ENCODE measurements at places on chromosomes 1 and 21.

GRCh38 chr1:14822493-14822892 lies 224.0 kb downstream of the KAZN start:
- no peak for DNase-seq

- no peak for DNase-seq
Observed at GRCh38 chr1:160428655-160429054, 28.3 kb downstream of the VANGL2 start.

- DNase-seq, result no peak
Observed at GRCh38 chr1:13587256-13588030, 3.8 kb downstream of the PDPN start.

- no peak for DNase-seq
Observed at GRCh38 chr1:1543706-1544099, 3.3 kb upstream of the TMEM240 start.

GRCh38 chr1:57600424-57600823 lies 176.6 kb upstream of the DAB1 start:
- DNase-seq, result no peak

GRCh38 chr1:35619237-35620121 lies 21.8 kb downstream of the PSMB2 start:
- no peak for DNase-seq

- peak; percentile 59 for DNase-seq
Observed at GRCh38 chr1:47755101-47755990, 241.8 kb downstream of the TRABD2B start.

GRCh38 chr1:66438062-66438461 lies 95.9 kb upstream of the SGIP1 start:
- no peak for DNase-seq

DNA sequence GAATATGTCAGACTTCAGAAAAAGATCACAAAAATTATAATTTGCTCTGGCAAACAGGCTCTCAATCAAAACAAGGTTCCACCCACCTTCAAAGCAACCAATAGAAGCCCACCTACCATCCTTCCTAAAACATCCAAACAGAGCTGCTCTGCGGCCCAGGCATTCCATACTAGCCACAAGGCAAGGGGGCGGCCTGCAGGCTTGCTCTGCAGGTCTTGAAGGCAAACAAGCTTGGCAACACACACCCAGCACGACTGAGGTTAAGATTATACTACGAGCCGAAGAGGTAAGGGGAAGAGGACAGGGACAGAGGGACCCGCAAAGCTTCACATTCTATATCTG lies 207.3 kb downstream of the SLC45A1 start:
- DNase-seq, result peak; percentile 25

DNA sequence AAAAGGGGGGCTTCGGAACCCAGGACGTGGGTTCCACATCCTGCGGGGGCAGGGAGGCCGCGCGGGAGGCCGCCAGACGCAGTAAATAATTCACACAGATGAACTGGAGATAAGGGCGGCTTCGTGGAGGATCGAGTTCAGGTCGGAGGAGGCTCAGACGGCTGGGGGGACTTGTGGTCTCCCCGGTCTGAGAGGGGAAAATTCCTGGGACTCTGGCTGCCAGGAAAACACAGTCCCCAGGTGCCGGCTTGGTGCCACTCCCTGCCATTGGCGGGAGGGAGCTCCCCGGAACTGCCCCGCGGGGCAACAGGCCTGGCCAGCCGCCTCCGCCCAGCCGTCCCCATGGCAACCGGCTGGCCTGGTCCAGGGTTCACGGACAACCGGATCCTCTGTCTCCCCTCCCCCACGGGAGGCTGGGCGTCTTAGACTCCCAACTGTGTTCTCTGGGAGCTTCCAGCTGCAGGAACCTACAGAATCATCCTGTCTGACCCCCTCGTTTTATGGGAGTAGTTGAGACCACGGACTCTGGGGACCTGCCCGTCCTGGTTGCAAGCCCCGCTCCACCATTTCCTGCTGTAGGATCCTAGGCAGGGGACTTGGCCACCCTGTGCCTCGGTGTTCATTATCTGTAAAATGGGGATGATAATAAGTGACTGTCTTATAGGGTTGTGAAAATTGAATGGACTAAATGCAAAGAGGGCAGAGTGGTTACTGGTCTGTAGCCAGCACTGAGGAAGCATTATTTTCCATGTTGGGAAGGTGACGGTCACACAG lies 9.6 kb downstream of the CAMK2N1 start:
- DNase-seq, result peak; percentile 11

- DNase-seq, result no peak
Observed at GRCh38 chr1:233613252-233614172, at the start of gene KCNK1. Gene KCNK1, plus strand, starts transcription at chr1:233614106. Its CDS starts 66 bp downstream, at chr1:233614172.

DNA sequence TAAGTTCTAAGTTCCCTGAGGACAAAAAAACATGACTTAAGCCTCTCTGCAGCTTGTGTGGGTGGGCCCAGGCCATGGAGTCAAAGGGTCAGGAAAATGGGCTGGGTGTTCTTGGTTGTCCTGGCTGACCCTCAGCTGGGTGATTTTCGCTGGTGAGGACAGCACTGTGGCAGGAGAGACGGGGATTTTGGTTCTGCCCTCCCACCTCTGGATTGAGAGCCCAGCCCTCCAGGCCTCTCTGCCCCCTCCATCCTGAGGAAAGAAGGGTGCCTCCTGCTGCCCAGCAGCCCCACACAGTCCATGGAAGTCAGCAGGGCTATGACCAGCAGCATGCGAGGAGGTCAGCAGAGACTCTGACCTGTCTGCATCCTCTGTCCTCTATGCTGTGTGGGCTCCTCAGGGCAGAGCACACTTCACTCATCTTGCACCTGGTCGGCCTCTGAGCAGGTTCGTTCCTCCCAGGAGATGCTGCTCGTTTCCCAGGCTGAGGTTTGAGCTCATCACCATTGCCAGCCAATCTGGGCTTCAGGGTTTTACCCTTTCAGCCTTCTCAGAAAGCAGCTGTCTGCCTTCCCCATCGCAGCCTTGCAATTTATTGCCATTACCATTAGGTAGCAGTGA lies 26.5 kb downstream of the PHGDH start:
- DNase-seq, result peak; percentile 30

- peak; percentile 50 for DNase-seq
Observed at GRCh38 chr1:29309075-29309474, 72.8 kb downstream of the PTPRU start.

DNA sequence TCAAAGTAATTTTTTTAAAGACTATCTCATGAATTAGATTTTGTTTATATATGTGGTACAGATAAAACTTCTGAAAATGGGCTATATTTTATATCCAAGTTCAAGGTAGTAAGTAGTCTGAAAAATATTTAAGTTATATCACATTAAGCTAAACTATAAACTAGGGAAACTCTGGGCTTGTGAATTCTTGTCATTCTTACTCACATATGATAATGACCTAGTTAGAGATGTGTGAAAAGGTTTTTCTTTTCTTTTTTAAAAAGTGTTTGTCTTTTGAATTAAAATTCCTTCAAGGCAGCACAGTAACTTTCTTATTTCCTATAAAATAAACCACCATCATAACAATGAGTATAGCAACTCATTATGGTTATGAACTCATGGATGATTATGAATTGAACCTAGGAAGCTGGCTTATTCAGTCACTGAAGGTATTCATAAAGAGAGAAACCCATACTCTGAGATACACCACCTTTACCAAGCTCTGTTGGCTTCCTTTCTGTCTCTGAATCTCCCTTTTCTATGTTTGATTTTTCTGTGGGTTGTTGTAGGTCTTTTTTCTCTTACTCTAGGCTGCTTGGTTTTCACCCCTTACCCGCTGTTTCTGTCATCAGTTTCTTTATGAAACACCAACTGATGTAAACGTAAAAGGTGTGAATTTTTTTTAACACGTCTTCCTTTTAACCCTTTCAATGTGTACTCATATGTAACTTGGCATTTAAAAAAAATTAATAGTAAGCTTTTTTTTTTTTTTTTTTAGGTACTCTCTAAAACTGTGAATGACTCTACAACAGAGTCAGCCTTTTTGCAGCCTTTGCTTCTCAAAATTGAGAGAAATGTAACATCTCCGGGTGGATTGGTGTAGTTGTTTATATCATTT lies 25.2 kb downstream of the IL12RB2 start:
- DNase-seq, result no peak

- no peak for DNase-seq
Observed at GRCh38 chr1:184734980-184735379, 19.7 kb downstream of the EDEM3 start.

DNA sequence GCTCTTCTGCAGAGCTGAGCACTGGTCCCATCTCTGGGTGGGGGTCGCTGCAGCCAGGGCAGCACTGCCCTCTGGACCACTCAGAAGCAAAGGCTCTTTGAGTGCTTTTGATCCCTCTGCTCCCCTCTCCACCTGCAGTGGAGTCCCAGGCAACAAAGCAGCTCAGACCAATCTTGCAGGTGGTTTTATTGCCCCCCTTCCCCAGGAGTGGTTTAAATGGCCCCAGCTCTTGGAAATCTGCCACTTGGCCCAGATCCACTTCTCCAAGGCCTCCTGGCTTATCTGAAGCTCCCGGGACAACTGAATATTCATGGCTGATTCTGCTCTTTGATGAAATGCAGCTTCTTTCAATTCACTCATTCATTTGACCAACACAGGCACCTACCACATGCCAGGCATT lies 2.7 kb downstream of the STUM start:
- no peak for DNase-seq

DNA sequence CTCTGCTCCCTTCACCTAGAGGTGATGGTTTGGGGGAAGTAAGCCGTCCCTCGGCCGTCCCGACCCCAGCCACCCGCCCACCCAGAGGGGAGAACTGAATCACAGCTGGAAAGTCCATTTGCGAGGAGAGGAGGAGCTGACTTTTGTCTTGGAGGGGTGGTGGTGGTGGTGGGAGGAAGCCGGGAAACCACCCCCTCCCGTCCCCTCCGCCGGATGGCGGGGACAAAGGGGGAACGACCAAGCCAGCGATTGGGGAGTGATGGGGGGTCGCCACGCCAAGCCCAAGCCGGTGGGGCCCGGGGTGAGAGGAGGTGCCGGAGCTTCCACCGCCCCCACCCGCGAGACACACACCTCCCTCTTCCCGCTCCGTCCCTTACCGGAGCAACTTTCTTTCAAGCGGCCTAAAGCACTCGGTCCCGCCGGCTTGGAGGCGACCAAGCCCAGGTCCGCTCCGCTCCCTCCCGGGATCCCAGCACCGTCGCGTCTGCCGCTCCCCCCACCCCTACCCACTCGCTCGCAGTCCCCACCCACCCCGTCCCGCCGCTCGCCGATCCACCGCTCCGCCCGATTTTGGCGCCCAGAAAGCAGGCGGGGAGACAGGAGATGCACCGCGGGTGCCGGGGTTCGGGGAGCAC lies 540 bp downstream of the ARHGEF2 start:
- peak; percentile 66 for DNase-seq

GRCh38 chr21:35254765-35255138 lies 205.7 kb upstream of the RUNX1 start:
- DNase-seq, result no peak

DNA sequence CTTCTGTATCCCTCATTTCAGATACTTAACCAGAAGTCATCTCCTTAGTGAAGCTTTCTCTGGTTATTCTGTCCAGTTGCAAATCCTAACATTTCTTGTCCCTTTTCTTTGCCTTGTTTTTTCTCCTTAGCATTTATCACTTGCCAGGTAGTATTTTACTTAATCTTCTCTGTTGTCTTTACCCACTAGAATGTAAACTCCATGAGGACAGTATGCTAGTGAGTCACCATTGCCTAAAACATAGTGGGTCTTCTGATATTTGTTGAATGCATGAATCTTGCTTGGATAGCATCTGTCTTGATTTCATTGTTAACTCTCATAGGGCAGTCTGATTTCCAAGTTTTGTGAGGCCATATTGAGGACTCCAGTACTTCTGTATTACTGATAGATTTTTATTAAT lies 9.6 kb downstream of the CAPZA1 start:
- DNase-seq, result no peak

- no peak for DNase-seq
Observed at GRCh38 chr1:209621286-209621685, 30.9 kb downstream of the LAMB3 start.

DNA sequence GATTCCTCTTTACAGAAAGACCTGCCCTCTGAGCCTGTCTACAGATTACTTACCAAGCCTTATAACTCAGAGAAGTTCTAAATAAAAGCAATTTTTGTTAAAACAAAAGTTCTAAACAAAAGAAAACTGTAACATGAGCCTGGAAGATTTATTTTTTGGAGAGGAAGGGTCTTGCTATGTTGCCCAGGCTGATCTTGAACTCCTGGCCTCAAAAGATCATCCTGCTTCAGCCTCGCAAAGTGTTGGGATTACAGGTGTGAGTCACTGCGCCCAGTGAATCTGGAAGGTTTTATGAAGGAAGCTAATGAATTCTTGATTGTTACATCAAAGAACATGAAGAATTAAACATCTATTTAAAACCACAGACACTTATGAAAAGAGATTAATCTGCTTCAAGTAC lies 27.1 kb downstream of the GPBP1L1 start:
- no peak for DNase-seq

- DNase-seq, result peak; percentile 59
Observed at GRCh38 chr1:113811156-113811887, 954 bp downstream of the RSBN1 start.

DNA sequence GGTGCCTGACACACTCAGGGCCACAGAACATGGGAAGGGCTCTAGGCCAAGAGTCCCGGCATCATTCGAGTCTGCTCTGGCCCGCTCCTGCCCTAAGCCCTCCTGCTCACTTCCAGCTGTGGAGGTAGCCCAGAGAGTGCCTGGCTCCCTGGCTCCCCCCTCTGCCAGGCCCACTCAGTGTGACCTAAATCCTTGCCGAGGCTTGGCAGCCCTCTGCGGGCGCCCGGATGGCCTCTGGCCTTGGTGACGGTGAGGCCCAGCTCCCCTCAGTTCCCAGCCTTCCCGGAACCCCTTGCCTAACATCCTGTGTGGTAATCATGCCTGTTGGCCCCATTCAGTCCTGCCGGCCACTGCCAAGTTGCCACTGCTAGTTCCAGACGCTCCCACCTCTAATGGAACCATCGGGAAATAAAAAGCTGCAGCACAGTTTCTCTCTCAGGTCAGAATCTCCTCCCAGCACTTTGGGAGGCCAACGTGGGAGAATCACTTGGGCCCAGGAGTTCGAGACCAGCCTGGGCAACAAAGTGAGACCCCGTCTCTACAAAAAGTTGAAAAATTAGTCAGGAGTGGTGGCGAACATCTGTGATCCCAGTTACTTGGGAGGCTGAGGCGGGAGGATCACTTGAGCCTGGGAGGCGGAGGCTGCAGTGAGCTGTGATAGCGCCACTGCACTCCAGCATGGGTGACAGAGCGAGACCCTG lies 1.2 kb upstream of the H6PD start:
- DNase-seq, result no peak

DNA sequence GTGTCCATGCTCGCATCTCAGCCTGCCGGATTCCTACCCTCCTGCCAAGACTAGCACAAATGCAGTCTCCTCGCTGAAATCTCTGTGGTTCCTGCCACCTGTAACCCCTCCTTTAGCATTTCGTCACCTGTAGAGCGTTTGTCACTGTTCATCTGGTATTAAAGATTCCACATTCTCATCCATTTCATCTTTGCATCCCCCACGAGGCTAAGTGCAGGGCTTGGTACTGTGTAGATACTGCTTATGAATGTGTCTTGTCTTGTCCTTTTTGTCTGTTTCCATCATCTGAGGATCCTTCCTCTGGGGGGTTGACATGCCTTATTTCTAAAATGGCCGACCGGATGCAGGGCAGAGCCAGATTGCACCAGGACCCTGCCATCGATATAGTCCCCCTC lies 53.7 kb upstream of the DNAJC6 start:
- DNase-seq, result no peak

All from WERI-Rb-1 (cell line).